ENCODE measurements at places on chromosomes 13 and 19.

- no peak for DNase-seq
These were observed 7.0 kb upstream of the ZNF444 start for GRCh38 chr19:56133858-56134653.

- no peak for DNase-seq
These were observed 38.3 kb downstream of the COL4A1 start for GRCh38 chr13:110268576-110269185.

- DNase-seq, result no peak
These were observed 4.9 kb downstream of the FXYD3 start for GRCh38 chr19:35120492-35120891.

GRCh38 chr19:30167206-30167868, 204.8 kb upstream of the ZNF536 start:
- no peak for DNase-seq

DNA sequence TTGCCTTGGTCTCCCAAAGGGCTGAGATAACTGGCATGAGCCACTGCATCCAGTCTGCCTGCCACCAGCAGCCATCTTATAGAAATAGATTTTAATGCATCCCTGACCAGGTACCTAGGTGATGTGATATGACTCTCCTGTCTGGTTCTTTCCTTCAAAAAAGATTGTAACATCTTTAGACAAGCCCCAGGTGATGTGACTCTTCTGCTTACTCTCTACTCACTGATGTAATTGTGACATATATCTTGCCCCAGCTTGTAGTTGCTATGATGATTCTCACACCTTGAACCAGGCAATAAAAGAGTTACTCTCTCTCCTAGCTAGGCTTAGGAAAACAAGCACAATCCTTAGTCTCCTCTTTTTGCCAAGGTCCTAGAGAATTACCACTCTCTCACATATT, 30.6 kb upstream of the ZNF681 start:
- DNase-seq, result no peak

GRCh38 chr13:21117104-21117809, 55.9 kb upstream of the LATS2 start:
- no peak for DNase-seq

DNA sequence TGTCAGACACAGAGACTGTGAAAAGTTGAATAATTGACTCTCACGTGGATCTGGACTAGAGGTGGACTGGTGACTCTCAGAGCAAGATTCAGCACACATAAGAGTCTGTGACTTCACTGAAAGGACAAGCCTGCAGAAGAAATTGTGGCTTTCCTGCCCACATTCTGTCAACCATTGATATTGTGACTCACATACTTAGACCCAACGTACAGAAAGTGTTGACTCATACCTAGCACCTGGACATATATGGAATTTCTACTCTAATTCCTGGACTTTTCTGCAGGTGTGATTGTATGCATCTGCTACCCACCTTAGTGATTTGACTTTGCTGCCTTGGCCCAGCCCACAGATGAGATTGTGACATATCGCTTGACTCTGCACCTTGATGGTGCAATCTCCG, 15.6 kb upstream of the ZNF730 start:
- DNase-seq, result no peak

Data from GM23338 (cell line).